Fibroblast of villous mesenchyme (primary cell): ENCODE measurements at places on chromosomes 7 and 10. TPM values are rescaled to one million over a fixed set of nuclear protein-coding genes. Genes with fewer than 3 reads are reported as not detected.
A peak's percentile ranks its signal among the peaks of the same experiment; 100 is the strongest.

FAM3C gene
- 18.7 and 35.8 TPM in 2 replicates for total RNA-seq

TEX47 gene
- total RNA-seq = not detected in 2 replicates

DNA sequence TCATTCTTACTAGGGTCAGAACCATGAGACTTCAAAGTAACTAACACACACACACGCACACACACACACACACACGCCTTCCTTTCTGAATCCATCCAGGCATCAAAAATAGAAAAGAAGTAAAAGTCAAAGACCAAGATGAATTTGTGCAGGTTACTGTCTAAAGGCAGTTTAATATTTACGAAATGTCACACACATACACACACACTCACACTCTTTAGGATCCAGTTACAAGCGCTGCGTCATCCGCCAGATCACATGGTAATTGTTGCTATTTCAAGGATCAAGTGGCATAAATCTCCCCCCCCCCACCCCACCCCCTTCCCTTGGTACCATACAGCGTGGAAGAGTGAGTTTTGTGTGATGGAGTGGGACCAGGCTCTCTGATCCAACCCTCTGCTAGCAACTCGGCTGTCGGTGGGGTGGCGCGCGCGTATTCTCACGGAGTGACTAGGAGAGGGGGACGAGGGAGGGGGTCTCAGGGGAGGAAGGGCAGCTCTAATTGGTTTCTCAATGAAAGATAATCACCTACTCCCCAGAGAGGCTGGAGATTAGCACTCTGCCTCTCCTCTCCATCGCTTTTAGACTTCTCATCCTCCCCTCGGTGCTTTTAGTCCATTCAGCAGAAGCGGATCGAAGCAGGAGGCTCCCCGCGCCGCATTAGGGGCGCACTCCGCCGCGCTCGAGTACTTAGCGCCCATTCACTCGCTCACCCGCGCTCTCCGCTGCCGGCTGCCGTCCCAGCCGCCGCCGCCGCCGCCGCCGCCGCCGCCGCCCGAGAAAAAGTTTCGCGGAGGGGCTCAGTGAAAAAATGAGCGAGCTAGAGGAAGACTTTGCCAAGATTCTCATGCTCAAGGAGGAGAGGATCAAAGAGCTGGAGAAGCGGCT is 83.5 kb upstream of the PRKG1 start:
- peak; percentile 91 for DNase-seq

KCNIP2 gene
- total RNA-seq = 0.86 and 0.97 TPM in 2 replicates

EEPD1 gene
- 5.2 and 9.3 TPM in 2 replicates for total RNA-seq

ZC3HAV1L gene
- 13.9 and 21.2 TPM in 2 replicates for total RNA-seq

- DNase-seq = no peak
Observed at GRCh38 chr7:148118371-148118770, 472.2 kb upstream of the C7orf33 start.

DNA sequence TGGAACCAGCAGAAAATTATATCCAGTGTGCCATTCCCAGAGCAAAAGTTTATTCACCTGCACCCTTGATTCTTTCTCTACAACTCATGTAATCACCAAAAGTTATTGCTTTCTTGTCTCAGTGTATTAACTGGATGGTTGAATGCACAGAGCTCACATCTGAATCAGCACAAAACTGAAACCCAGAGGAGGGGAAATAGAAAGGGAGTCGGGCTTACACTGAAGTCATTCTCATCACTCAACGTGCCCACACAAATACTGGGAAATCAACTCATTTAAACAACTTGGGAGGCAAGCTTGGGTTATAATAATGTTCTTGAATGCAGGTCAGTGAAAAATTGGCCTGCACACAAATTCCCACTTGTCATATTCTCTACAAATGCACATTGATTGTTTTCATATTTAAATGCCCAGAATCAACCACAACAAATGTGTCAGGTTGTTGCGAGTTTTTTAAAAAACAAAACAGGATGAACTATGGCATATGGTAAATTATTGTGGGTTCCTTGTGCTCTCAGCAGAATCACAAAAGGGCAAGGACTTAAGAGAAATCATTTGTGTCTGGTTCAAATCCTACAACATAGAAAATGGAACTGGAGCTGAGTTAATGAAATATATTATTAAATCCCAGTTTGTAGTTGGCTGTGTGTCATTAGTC is 125.9 kb upstream of the NOBOX start:
- DNase-seq = no peak

LRRTM3 gene
- total RNA-seq = under 0.01 TPM in 1 of 2 replicates, not detected in the other

GIMAP8 gene
- under 0.01 TPM in 1 of 2 replicates, not detected in the other for total RNA-seq

CC2D2B gene
- 0.86 TPM in 1 of 2 replicates, not detected in the other for total RNA-seq

GRCh38 chr7:156191090-156191489 is 378.8 kb upstream of the SHH start:
- no peak for DNase-seq

DNA sequence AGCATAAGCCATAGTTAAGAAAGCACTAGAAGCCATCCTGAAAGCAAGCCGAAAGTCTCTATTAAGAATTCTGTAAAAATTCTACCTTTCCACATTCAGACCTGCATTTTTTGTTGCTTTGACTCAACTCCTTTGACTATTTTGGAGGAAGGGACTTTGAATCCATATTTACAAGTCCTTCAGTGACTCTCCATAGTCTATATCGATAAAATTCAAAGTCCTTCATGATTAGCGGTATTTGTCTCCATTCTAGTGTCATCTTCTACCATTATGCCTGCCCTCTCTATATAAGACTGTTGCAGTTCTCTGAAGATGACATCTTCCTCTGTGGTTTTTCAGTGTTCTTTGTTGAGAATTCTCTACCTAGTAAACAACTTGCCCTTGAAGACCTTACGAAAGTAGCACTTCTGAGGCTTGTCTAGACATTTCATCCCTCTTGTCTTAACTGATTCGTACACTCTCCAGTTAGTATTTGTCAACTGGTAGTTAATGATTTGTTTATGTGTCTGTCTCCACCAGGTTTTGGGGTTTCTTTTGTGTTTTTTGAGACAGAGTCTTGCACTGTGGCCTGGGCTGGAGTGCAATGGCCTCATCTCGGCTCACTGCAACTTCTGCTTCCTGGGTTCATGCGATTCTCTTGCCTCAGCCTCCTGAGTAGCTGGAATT is 1.7 kb downstream of the CCSER2 start:
- DNase-seq = no peak

VSTM4 gene
- 4.7 and 6.4 TPM in 2 replicates for total RNA-seq

DNA sequence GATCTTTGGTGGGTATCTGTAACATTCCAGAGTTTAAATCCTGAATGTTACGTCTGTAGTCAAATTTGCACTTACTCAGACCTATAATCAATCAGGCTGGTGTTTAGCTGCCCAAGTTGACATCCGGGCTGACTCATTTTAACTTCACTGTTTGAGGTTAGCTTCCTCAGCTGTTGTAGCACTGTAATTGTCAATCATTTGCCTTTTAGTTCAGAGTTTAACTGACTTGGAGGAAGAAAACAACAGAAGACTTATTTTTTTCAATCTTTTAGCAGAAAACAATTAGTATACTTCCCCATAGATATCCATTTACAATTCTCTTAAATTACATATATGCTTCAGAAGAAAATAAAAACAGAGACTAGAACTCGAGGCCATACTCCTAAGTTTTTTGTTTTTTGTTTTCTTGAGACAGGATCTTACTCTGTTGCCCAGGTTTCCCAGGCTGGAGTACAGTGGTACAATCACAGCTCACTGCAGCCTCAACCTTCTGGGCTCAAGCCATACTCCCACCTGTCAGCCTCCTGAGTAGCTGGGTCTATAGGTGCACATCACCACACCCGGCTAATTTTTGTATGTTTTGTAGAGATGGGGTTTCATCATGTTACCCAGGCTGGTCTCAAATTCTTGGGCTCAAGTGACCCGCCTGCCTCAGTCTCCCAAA is 38.5 kb upstream of the LRRC17 start:
- DNase-seq = peak; percentile 75

- no peak for DNase-seq
Observed at GRCh38 chr7:88458946-88459345, 152.3 kb upstream of the STEAP4 start.

DNA sequence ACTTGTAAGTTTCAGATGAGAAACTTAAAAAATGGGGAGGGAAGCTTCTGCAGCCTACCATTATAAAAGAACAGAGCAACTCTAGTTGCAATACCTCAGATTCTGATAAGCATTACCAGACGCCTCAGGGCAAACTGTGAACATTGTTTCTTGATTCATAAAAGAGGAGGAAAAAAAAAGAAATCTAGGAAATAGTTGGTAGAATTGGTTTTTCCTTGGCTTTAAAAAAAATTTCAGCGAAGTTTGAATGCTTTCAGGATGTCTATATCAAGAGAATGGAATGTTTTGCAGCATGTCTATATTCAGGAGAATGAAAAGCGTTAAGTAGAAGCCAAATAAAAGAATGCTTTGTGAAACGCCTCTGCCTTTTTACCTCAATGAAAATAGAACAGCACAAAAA is 17.5 kb upstream of the ANLN start:
- DNase-seq = no peak

GRCh38 chr10:53622201-53622600 is 849.6 kb upstream of the MBL2 start:
- no peak for DNase-seq

DNA sequence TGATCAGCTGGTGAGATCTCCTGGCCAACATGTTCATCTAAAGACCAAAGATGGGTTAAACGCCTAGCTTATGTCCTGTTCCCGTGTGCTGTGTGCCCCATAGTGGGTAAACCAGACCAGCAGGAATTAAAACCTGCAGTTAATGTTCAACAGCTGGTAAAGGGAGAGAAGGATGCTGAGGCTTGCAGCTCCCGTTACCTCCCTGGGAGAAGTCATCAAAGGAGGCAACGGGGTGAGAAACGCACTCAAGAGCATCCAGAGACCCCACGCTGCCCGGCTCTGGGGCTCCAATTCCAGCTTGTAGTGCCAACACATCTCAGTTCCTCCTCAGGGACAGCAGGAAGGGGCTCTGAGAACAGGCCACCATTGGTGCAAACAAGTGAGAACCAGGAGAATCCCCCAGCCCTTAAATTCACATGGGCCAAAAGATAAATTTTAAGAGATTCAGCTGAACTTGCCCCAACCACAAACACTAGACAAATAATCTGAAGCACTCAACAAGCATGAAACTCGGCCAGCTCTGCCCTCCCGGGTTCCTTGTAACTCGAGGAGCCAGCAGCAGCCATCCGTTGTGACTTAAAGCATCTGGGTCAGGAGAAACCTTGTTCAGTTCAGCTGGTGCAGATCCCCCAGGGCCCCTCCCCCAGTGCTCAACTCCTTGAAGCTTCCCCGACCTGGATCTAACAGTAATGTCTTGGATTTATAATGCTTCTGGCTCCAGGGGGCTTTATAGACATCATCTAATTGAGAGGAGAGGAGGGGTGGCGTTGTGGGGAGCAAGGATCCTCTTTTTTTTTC is 29.4 kb downstream of the FAM241B start:
- DNase-seq = no peak

DNA sequence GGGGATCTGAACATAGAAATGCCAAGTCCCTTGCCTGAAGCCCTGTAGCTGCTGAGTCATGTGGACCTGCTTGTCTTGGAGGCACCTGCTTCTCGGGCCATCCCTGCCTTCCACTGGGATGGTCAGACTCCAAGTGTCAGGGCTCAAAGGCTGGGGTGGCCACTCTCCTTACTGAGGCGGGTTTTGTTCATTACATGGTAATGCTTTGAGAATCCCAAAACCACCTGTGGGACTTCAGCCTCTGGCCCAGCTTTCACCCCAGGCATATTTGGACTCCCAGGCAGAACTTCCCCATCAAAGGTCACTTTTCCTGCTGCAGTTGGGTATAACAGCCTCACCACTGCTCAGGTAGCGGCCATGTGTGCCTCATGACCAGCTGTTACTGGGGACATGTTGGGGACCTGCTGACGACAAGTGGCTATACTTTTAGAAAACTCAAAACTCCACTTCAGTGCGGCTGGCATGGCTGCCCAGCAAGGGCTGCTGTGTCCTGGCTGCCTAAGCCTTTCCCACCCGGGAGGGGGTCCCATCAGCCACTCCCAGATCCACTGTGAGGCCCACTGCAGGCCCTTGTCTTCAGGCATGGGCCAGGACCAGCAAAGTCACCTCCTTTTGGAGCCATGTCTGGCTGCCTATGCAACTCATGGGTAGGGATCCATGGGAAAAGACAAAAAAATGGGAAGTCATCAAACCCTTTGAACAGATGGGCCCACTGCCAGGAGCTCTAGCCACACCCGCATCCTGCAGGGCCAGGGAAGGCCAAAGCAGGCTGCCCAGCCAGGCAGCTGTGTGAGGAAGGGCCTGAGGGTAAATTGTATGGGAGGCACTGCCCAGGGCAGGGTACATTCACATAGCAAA is 96.7 kb downstream of the ARHGAP22 start:
- no peak for DNase-seq

CFAP46 gene
- under 0.01 and 0.32 TPM in 2 replicates for total RNA-seq

DNAJB12 gene
- 32.5 and 32.8 TPM in 2 replicates for total RNA-seq

GRCh38 chr7:155378580-155378934 is 79.4 kb upstream of the EN2 start:
- no peak for DNase-seq

- DNase-seq = no peak
Observed at GRCh38 chr10:124065382-124066125, 27.8 kb downstream of the CHST15 start.

DNA sequence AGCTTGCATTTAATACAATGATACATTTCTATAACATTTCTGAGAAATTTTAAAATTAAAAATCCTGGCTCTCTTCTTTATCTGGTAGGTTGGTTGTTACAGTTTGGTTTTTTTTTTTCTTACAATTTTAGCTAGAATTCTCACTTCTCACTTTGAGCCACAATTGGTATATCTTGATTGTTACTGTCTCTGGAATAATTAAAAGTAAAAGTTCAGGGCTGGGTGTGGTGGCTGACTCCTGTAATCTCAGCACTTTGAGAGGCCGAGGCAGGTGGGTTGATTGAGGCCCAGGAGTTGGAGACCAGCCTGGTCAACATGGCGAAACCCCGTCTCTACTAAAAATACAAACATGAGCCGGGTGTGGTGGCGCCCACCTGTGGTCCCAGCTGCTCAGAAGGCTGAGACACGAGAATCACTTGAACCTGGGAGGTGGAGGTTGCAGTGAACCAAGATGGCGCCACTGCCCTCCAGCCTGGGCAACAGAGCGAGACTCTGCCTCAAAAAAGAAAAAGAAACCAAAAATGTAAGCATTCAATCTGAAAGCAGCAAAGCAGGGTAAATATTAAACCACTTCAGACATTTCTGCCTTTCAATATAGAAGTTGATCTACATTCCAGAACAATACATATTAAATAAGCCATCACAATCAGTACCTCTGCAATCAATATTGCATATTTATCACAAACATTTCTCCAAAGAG is 88.6 kb upstream of the PFKP start:
- no peak for DNase-seq

DNA sequence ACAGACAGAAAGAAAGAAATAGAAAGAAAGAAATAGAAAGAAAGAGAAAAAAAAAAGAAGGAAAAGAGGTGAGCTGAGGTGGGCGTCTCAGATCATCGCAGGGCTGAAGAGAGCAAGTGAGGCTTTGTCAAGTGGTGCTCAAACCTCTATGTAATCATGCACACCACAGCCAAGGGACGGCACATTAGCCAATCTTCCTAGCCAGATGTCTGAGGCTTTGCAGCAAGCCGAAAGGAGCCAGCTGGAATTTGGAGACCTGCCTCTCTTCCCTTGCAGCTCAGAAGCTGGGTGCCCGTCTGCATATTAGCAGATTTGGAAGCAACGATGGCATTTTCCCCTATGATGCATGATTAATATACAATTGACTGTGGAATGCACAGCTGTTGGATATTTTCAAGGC is 52.5 kb downstream of the ADRA2A start:
- no peak for DNase-seq
